ENCODE measurements at places on chromosomes 16 and 17.

GRCh38 chr16:4376893-4377572, 5.4 kb downstream of the VASN start:
- DNase-seq, result no peak

DNA sequence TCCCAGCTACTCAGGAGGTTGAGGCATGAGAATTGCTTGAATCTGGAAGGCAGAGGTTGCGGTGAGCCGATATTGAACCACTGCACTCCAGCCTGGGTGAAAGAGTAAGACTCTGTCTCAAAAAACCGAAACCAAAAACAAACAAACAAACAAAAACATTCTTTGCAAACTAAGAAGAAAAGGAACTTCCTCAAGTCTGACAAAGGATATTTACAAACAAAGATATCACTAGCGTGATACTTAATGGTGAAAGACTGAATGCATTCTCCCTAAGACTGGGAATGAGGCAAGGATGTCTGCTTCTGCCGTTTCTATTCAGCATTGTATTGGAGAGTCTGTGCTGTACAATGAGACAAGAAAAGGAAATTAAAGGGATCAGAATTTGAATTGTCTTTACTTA, 10.5 kb upstream of the MPO start:
- DNase-seq, result no peak

GRCh38 chr16:85902366-85903155, 3.6 kb downstream of the IRF8 start:
- DNase-seq, result peak; percentile 62

DNA sequence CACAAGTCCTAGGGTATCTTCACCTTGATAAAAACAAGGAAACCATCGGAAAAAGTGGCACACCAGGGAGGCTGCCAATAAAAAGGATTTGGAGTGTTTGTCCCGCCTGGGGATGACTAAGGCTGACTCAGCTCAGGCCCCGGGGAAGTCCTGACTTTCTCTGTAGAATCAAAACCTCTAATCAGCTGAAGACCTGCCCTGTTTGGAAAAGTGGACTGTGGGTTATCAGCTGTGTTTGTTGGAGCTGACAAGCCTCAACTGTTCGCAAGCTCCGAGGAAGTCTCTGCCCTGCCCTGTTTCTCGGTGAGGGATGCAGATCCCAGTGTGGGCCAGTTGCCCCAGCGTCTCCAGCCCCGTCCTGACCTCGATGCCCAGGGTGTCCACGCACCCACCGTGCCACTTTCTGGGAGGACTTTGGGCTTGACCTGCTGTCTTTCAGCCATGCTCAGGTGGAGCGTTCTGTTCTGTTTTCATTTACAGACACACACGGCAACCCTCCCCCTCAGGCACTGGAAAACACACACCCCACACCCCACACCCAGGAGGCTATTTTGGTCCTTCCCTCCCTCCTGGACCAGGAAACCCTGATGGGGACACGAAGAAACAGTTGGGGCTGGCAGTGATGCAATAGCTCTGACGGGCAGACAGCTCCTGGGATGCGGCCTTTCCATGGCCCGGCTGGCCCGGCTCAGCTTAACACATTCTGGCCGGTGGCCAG, 27.6 kb upstream of the PITPNA start:
- DNase-seq, result no peak

DNA sequence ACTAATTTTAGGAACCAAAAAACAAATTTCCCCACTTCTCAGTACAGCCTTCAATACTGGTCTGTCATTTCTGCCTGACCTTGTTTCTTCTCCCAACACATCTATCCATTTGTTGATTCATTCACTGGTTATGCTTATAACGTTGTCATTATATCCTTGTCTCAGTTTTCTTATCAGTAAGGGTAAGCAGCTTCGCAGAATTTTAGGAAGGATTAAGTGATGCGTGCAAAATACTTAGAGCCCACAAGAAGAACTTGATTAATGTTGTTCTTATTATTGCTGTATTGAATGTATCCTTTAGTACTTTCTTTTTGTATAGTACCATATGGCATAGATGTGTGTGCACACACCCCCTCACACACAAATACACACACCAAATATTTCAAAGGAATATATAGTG, 403.5 kb upstream of the HSBP1 start:
- no peak for DNase-seq

DNA sequence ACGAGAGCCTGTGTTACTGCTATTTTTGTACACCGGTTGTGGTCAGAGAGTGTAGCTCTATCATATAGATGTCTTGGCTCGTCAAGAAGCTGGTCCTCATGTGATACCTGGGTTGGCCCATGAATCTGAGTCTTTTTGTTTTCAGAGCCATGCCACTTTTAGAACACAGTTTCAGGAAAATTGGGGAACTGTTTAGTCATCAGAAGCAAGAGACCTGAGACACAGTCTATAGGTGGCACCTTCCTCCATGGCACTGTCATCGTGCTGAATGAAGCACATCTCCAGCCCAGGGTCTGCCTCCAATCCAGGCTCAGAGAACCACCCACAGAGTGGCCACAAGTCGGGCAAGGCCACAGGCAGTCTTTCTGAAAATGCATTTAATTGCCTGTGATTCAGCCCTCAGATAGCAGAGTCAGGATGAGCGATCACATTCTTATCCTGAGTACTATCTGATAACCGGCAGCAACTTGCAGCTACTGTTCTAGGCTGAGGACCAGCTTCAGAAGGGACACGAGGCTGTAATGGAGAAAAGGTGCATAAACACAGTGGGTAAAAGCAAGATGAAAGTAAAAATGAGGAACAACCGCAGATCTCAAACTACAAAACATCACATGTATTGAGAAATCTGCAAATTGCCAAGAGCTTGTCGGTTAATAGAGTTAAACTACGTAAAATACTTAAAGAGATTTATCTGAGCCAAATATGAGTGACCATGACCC, 14.2 kb upstream of the HAPSTR1 start:
- DNase-seq, result no peak

DNA sequence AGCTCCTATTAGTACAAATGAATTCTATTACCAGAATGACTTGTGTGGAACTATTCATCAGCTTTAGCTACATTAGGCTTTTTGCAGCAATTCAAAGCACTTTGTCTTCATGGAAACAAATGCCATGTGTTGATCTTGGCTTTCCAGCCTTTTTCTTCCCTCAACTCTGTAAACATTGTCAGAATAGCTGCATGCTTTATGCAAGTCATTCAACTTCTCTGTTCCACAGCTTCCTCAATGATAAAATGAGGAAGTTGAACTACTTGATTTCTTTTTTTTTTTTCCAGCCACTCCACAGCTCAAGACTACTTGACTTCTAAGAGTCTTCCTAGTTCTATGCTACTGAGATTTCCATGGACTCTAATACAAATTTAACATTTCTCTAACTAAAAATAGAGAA, 41.1 kb downstream of the KIAA0753 start:
- DNase-seq, result no peak

- no peak for DNase-seq
Measured at GRCh38 chr17:42421507-42422338, 1.3 kb downstream of the CAVIN1 start.

DNA sequence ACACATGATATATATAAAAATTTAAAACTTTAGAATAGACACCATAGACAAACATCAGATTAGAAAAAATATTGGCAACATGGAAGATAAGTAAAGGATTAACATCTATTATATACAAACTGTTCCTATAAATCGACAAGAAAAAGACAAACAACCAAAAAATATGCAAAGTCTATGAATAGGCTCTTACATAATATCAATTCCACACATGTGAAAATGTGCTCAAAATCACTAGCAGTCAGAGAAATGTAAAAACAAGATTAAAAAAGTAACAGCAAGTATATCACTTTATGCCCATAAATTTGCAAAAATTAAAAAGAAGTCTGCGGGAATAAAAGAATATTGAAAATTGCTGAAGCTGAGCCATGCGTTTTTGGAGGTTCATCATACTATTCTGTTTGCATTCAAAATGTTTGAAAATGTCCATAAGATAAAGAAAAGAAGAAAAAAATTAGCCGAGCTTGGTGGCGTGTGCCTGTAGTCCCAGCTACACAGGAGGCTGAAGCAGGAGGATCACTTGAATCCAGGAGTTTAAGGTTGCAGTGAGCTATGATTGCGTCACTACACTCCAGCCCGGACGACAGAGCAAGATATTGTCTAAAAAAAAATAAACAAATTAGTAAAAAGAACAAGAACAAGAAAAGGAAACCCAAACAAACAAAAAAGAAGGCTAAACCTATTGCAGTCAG, 11.2 kb upstream of the ERN2 start:
- no peak for DNase-seq

DNA sequence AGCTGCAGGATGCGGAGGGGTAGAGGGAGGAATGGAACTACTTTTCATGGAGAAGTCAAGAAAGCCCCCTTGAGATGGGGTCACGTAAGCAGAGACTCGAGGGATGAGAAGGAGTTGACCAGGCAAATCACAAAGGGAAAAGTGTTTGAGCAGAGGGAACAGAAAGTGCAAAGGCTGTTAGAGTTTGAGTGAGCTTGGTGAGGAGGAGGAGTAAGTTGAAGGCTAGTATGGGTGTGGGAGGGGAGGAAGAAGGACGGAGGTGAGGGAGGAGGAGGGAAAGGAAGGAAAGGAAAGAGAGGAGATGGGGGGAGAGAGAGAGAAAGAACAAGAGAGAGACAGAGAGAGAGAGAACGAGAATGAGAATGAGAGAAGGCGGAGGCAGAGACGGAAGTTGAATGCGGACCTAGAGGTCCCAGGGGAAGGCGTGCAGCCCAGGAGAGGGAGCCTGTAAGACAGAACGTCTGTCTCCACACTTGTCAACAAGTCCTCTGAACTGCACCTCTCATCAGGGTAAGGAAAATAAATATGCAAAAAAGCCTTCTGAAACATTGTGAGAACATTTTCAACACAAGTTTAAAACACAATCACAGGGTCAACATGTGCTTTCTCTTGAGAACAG, 279.8 kb upstream of the EEF2KMT start:
- DNase-seq, result no peak

DNA sequence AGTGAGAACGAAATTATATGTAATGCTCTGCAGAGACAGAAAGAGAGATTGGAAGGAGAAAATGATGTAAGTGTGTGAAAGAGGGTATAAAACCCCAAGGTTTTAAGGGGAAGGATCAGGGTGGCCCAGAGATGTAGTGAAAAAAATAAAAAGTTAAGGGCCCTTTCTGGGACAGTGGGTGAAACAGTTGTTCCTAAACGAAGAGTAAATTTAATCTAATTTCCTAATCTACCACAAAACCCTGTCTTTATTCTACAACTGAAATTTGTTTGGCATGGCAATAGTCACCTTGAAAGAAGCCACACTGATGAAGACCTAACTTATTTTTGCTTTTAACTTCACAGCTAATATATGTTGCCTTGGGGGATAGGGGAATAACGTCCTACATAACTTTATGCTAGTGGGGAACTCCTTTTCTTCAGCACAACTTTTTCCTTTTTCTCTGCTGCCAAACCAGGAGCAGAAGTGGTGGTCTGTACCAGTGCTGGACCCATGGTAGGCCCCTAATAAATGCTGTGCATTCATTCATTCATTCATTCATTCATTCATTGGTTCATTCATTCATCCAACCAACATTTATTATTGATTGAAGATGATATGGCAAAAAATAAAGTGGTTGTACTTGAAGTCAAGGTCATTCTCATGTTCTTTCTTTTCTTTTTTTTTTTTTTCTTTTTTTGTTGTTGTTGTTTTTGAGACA, 25.4 kb downstream of the CALCOCO2 start:
- no peak for DNase-seq

DNA sequence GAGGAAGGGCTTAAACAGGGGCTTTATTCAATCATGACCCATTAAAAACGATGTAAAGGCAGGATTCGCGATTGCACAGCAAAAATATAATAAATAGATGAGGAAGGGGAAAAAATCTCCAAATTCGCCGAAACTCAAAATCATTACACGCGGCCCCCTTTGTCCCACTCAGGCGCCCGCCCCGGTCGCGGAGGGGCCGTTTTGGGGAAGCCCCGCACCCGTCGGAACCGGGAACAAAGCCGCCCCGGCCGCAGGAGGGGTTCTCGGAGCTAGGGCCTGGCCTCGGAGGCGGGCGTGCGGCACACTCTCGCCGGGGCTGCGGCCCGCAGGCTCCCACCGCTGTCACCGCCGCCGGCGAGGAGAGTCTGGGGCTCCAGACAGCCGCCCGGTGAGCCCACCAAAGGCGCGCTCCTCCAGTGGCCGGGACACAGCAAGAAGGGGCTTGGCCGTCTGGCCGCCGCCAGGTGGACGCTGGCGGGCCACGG, 521 bp downstream of the C16orf87 start:
- DNase-seq, result peak; percentile 27

- no peak for DNase-seq
Measured at GRCh38 chr16:79083508-79084299, 516.8 kb downstream of the MAF start.

DNA sequence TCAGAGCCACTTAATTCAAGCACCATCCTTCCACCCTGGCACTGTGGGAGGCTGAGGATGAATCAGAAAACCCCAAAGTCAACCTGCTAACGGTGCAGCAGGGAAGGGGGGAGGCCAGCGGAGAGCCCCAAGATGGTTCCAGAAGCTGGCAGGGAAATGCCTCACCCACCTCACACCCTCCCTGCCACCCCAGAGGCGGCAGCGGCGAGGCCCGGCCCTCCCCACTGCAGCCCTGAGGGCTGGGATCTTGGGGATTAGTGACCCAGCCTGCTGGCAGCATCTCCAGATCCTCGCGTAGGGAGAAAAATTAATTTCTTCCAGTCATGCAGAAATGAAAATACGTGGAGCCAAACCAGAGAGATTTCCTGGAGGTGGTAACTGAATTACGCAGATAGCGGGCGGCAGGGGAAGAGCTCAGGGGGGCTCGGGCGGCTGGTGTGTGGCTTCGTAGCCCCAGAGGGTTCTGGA, 38.2 kb downstream of the CBFA2T3 start:
- no peak for DNase-seq

GRCh38 chr16:58010886-58011285, 9.7 kb downstream of the USB1 start:
- DNase-seq, result no peak

GRCh38 chr16:2064368-2064945, 16.7 kb downstream of the TSC2 start:
- no peak for DNase-seq

DNA sequence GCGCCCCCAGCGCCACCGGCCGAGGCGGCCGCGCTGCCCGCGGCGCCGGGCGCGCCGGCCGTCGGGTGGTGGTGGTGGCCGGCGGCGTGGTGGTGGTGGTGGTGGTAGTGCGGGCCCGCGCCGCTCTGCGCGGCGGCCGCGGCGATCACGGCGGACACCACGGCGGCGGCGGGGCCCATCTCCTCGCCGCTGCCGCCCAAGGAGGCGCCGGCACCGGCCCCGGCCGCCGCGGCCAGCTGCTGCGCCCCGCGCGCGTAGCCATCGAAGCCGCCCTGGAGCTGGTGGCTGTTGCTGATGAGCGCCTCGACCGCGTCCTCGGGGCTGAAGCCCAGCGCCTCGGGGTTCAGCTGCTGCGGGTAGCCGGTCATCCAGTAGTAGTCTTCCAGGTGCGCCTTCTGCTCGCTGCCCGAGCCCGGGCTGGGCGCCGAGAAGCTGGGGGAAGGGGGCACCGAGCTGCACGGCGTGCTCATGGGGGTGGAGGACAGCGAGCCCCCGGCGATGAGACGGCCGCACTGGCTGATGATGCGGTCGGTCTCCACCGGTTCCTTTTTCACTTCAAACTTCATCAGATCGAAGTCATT, 1.2 kb downstream of the MAF start:
- peak; percentile 14 for DNase-seq

- peak; percentile 23 for DNase-seq
Measured at GRCh38 chr17:8846768-8847211, 20.7 kb downstream of the PIK3R6 start.

GRCh38 chr17:57294629-57295501, 38.5 kb downstream of the MSI2 start:
- DNase-seq, result peak; percentile 1
